ENCODE measurements at places on chromosomes 4 and X.

GRCh38 chrX:129876771-129877305 is 29.1 kb upstream of the UTP14A start:
- H3K36me3 ChIP-seq, result no peaks in the 10 kb centered on the region
- H3K4me3 ChIP-seq, result no peak overlapping the region
- no peaks in the 10 kb centered on the region for H3K27me3 ChIP-seq
- H3K4me1 ChIP-seq, result peaks cover 2% of the 10 kb centered on the region
- DNase-seq, result no peak
- H3K27ac ChIP-seq, result no peak overlapping the region

DNA sequence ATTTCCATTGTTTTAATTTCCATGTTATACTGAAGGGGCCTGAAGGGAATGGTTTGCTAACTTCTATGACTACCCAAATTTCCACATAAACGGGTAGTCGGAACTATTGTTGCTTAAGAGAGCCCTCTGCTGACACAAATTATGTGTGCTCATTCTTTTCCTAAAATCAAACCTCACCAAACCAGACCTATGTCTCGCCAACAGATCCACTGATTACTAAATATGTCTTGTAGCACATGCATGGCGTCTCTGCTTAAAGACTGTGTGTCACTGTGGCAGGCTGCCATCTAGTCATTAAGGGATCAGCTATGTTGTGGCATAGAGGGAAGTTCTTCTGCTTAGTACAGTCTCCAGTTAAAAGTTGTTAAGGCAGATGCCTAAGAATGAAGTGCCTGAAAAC is 25.1 kb downstream of the PIR start:
- no peak for DNase-seq
- H3K4me3 ChIP-seq, result no peak overlapping the region
- H3K36me3 ChIP-seq, result no peaks in the 10 kb centered on the region
- H3K4me1 ChIP-seq, result peaks cover 6% of the 10 kb centered on the region

DNA sequence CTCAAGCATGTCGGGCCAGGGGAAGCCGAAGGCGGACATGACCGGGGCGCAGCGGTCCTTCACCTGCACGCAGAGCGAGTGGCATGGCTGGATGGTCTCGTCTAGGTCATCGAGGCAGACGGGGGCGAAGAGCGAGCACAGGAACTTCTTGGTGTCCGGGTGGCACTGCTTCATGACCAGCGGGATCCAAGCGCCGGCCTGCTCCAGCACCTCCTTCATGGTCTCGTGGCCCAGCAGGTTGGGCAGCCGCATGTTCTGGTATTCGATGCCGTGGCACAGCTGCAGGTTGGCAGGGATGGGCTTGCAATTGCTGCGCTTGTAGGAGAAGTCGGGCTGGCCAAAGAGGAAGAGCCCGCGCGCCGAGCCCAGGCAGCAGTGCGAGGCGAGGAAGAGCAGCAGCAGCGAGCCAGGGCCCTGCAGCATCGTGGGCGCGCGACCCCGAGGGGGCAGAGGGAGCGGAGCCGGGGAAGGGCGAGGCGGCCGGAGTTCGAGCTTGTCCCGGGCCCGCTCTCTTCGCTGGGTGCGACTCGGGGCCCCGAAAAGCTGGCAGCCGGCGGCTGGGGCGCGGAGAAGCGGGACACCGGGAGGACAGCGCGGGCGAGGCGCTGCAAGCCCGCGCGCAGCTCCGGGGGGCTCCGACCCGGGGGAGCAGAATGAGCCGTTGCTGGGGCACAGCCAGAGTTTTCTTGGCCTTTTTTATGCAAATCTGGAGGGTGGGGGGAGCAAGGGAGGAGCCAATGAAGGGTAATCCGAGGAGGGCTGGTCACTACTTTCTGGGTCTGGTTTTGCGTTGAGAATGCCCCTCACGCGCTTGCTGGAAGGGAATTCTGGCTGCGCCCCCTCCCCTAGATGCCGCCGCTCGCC is at the start of gene SFRP2:
TSS of gene SFRP2 (minus strand) at position 671 of the 864 bp plus-strand sequence. CDS start at position 423, 248 bp downstream.
- peak; percentile 12 for DNase-seq
- peak within 1 kb of the TSS; percentile 43 for H3K4me3 ChIP-seq
- peaks cover 88% of the 10 kb centered on the region for H3K27me3 ChIP-seq
- peaks cover 31% of the 10 kb centered on the region for H3K4me1 ChIP-seq
- no peak within 1 kb of the TSS for H3K27ac ChIP-seq

DNA sequence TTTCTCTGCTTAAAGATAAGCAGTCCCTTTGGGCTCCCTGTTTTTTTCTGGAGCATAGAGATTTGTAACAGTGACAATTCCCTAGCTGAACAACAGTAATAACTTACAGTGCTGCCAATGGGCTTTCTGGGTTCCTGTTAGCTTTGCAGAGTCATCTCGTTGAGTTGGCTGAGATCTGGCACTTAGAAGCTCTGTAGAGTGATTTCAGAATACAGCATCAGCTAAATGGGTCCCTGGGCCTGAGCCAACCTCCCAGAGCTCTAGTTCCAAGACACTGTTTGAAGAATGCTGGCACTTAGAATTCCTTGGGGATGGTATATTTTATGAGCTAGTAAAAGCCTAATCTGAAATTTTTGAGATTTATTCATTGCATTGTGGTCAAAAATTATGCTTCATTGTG is 43.5 kb upstream of the SERTM2 start:
- H3K27ac ChIP-seq, result no peak overlapping the region
- no peak overlapping the region for H3K4me3 ChIP-seq
- no peak for DNase-seq
- no peaks in the 10 kb centered on the region for H3K27me3 ChIP-seq
- H3K4me1 ChIP-seq, result no peaks in the 10 kb centered on the region

- H3K4me1 ChIP-seq, result no peaks in the 10 kb centered on the region
- DNase-seq, result no peak
- no peak overlapping the region for H3K4me3 ChIP-seq
- no peaks in the 10 kb centered on the region for H3K27me3 ChIP-seq
- H3K36me3 ChIP-seq, result no peaks in the 10 kb centered on the region
Measured at GRCh38 chr4:126267689-126268088, 952.9 kb downstream of the FAT4 start.

DNA sequence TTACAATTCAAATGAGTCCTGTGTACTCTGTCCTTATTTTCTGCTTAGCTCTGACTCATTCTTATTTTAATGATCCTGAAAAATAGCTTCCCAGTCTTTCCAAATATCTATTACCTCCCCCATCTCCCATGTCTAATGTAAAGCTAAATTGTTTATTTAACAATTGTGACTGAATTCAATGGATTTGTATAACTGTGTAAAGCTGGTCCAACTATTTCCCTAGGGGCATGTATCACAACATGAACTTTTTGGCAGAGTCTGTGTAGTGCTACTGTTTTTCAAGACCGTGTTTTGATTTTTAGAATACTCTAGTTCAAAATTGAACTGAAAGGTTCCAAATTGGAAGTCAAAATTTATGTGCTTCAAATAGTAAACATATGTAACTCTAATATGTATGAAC is 67.8 kb downstream of the SPCS3 start:
- DNase-seq, result no peak
- no peaks in the 10 kb centered on the region for H3K4me1 ChIP-seq
- no peaks in the 10 kb centered on the region for H3K36me3 ChIP-seq
- no peak overlapping the region for H3K4me3 ChIP-seq
- no peak overlapping the region for H3K27ac ChIP-seq

DNA sequence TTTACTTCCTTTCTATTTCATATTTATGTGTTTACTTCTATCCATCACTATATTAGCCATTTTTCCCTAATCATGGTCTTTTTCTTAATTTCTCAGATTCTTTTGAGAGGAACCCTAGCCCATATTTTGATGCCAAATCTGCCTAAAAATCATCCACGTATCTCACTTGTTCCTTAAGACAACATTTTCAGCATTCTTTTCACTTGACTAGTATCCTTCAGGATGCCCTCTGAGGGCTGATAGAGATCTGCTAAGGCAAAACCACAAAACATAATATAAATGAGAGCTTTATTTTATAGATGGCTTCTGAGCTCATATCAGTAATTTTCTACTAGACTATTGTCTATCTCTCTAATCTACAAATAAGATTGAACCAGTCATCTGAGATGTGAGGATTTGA is 341.9 kb downstream of the GPM6A start:
- H3K4me3 ChIP-seq, result no peak overlapping the region
- no peaks in the 10 kb centered on the region for H3K27me3 ChIP-seq
- no peak for DNase-seq
- no peak overlapping the region for H3K27ac ChIP-seq
- H3K36me3 ChIP-seq, result no peaks in the 10 kb centered on the region

- H3K4me1 ChIP-seq, result peaks cover 9% of the 10 kb centered on the region
- H3K27me3 ChIP-seq, result peaks cover 41% of the 10 kb centered on the region
- no peak for DNase-seq
- H3K4me3 ChIP-seq, result no peak overlapping the region
- no peaks in the 10 kb centered on the region for H3K36me3 ChIP-seq
- H3K27ac ChIP-seq, result no peak overlapping the region
Measured at GRCh38 chr4:2423695-2424094, 4.9 kb downstream of the CFAP99 start.

DNA sequence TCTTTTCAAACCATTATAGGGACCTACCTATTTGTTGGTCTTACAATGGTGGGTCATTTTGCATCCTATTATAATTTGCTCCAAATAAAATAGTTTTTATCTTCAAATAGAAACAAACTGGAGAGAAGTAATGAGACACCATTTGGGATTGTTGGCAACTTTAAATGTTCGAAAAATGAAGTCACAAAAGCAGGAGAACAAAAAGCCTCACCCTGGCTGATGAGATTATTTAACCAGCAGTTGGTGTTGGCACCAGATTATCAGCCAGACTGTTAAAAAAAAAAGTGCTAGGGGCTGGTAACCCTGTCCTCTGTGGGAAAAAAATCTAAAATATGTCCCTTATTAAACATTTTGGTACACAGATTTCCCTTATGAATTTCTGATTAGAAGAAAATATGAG is 100.3 kb downstream of the DCK start:
- no peaks in the 10 kb centered on the region for H3K27me3 ChIP-seq
- H3K27ac ChIP-seq, result no peak overlapping the region
- peaks cover 9% of the 10 kb centered on the region for H3K4me1 ChIP-seq
- peaks cover 6% of the 10 kb centered on the region for H3K36me3 ChIP-seq

- no peak overlapping the region for H3K4me3 ChIP-seq
- H3K36me3 ChIP-seq, result no peaks in the 10 kb centered on the region
- H3K27me3 ChIP-seq, result no peaks in the 10 kb centered on the region
- H3K27ac ChIP-seq, result no peak overlapping the region
- H3K4me1 ChIP-seq, result no peaks in the 10 kb centered on the region
Measured at GRCh38 chr4:106587558-106587957, 219.0 kb upstream of the GIMD1 start.

GRCh38 chr4:85861064-85861765 is 386.3 kb downstream of the ARHGAP24 start:
- no peak for DNase-seq
- H3K27ac ChIP-seq, result no peak overlapping the region
- no peaks in the 10 kb centered on the region for H3K27me3 ChIP-seq
- no peaks in the 10 kb centered on the region for H3K36me3 ChIP-seq

- H3K4me1 ChIP-seq, result peaks cover 15% of the 10 kb centered on the region
- no peak for DNase-seq
- no peak within 1 kb of the TSS for H3K27ac ChIP-seq
- peaks cover 45% of the 10 kb centered on the region for H3K27me3 ChIP-seq
Measured at GRCh38 chr4:304969-305680, at the start of gene ZNF732. TSS of gene ZNF732 (minus strand) at chr4:305474. CDS start at chr4:305310, 164 bp downstream.

GRCh38 chrX:37383313-37383712 is 34.1 kb downstream of the PRRG1 start:
- DNase-seq, result no peak
- H3K4me1 ChIP-seq, result no peaks in the 10 kb centered on the region
- H3K27ac ChIP-seq, result no peak overlapping the region
- H3K36me3 ChIP-seq, result no peaks in the 10 kb centered on the region
- no peak overlapping the region for H3K4me3 ChIP-seq

- peaks cover 25% of the 10 kb centered on the region for H3K36me3 ChIP-seq
- no peaks in the 10 kb centered on the region for H3K27me3 ChIP-seq
- no peak overlapping the region for H3K27ac ChIP-seq
- DNase-seq, result no peak
- H3K4me1 ChIP-seq, result peaks cover 2% of the 10 kb centered on the region
- H3K4me3 ChIP-seq, result no peak overlapping the region
Measured at GRCh38 chrX:2457289-2458133, 43.3 kb downstream of the DHRSX start.

- no peak for DNase-seq
- peaks cover 6% of the 10 kb centered on the region for H3K27me3 ChIP-seq
- H3K4me1 ChIP-seq, result no peaks in the 10 kb centered on the region
- H3K4me3 ChIP-seq, result no peak overlapping the region
- no peaks in the 10 kb centered on the region for H3K36me3 ChIP-seq
Measured at GRCh38 chr4:150009533-150009932, 68.7 kb upstream of the DCLK2 start.

DNA sequence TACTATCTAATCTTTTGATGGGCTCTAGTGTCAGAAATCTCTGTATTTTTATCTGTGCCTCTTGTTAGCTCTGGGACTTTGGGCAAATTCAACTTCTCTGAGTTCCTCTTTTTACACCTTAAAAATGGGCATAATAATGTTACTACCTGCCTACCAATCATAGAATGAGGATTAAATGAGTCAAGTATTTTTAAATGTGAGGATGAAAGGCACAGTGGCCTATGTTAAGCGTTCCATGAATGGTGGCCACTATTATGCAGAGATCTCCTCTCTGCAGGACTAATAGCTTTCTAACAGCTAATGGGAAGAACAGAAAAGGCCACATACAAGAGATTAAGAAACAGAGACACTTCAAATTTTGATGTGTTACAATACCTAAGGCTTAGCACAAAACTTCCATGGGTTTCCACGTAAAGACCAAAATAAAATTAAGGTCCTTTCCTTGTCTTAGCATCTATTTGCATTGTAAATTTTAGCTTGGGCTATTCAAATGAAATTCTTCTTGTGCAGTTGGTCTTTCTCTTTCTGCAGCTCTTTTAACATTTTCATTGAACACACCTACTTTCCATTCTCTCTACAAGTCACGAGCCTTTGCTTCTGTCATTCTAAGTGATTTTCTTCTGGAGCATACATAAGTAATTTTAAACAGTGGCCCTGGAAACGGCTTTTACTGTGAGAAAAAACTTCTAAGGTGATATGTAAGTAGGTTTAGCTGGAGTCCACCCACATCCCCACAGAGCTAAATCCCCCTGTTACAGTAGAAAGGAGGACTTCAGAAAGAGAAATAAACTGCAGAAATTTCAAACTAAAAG is 117.9 kb upstream of the MED14 start:
- H3K4me3 ChIP-seq, result no peak overlapping the region
- H3K27ac ChIP-seq, result no peak overlapping the region
- no peaks in the 10 kb centered on the region for H3K27me3 ChIP-seq
- peaks cover 8% of the 10 kb centered on the region for H3K4me1 ChIP-seq

DNA sequence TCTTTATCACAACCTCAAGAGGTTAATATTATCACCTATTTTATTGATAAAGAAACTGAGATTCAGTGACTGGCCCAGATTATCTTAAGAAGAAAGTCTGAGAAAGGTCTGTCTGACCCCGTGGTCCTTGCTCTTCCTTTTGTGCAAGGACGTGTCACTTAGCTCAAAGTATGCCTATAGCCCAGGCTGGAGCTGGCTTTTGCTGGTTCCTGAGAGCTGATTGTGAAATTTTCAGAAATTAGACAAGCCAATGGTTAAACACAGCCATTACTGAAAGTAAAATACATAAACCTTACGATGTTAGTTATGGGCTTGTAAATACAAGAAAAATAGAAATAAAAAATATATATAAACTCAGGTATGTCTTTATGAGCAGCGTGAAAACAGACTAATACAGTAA is 70.1 kb downstream of the CHRNA9 start:
- no peak for DNase-seq
- peaks cover 7% of the 10 kb centered on the region for H3K4me1 ChIP-seq
- H3K27ac ChIP-seq, result no peak overlapping the region
- H3K4me3 ChIP-seq, result no peak overlapping the region

All from activated naive CD8-positive, alpha-beta T cell treated with anti-CD3 and anti-CD28 coated beads for 36 hours (primary cell).